NK-92 treated with Interleukin-12 subunit alpha and Interleukin-12 subunit beta, amount 100 ng/mL, for 24 hours (cell line): ENCODE measurements at places on chromosomes 1 and 21.

DNA sequence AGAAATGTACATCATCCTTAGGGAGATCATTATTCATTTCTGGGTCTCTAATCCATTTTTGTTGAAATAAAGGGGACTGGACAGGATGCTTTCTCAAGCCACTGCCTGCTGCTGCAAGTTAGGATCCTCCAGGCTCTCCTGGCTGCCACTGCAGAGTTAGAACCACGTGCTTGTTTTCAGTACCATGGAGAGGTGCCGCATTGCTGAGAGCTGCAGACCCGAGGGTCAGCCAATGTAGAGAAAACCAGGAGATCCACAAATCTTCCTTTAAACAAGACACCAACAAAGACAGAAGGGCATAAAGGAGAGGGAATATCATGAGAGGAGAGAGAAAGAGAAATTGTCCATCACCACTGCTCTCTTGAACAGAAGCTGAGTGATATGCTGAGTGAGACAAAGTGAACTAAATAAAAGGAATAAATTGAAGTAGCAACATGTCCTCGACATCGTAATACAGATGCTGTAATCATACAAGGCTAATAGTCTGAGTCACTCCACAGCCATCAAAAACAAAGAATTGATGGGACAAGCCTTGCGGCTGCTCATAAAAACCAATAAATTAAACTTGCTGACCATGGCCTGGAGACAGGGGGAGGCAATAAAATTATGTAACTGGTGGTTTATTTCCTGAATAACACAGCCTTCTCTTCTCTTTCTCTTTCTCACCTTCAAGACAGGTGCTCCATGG is 255.7 kb downstream of the OMA1 start:
- DNase-seq, result no peak

GRCh38 chr1:169148472-169149252 is 42.2 kb downstream of the ATP1B1 start:
- no peak for DNase-seq

DNA sequence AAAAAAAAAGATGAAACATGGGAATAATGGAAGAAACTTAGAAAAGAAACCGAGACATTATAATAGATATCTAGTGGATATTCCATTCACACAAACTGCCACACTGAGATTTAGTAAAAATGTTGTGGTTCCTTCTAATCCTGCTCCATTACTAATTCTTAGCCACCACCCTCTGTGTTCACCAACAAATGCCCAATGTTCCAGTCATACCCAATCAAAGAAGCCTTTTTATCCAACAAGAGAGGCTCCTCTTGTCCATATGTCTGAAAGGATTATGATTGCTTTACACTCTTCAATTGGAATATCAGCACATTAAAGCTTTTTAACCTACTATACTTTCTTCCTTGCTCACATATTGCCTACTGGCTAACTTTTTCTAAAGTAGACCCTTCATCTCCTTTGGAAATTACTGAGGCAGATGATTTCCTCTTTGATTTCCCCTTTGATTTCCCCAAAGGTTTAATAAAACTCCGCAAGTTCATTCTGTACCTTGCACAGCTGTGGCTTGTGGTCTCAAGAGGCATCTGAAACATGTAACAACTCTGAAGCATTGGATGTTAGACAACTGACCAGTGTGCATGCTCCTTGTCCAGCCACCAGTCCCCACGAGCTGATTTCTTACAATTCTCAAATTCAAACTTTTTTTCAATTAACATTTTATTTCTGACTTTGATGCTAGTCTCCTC is 305.6 kb upstream of the LYPLAL1 start:
- no peak for DNase-seq

DNA sequence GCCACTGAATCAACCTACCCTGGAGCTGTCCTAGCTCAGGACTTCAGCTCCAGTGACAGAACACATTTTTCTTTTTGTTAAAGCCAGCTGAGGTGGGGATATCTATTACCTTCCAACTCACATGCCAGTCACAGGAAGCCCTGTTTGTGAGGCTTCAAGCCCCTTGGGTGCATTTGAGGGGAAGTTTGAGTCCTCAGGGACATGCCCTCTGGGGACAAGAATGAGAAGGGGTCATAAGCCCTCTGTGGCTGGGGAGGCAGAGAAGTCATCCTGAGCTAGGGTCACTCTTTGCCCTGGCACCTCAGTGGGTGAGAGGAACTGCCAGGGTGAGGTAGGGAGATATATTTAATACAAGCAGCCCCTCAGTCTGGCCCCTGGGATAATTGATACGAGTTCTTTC is 33.5 kb upstream of the CLDN14 start:
- DNase-seq, result no peak

DNA sequence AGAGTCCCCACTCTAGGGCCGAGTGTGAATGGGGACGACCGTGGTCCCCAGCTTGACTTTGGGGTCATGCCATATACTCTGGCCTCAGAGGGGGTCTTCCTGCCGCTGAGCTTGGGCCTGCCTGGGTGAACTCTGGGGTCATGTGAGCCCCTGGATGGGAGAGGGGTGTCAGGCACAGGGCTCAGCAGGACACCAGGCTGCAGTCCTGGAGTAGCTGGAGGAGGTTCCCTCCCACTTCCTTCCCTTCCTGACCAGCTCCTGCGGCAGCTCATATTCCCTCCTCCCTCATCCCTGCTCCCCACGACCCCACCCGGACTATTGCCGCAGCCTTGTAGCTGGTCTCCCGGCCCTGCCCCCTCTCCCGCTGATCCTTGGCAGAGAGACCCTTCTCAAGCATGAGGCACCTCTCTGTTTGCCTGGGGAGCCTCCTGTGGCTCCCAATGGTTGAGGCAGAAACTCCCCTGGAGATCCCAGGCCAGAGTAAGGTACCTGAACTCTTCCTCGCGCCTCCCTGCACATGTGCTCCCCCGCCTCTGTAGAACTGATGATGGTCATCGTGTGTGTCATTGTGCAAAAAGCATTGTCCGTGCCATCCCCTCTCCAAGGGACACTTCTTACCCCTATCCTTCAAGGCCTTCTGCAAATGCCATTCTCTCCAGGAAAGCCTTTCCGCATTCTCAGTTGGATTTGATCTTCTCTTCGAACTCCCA is 1.8 kb downstream of the TNFRSF1B start:
- no peak for DNase-seq

GRCh38 chr1:149885339-149886120 is 13.8 kb upstream of the BOLA1 start:
- DNase-seq, result peak; percentile 81

- no peak for DNase-seq
These were observed 3.6 kb downstream of the SLC16A4 start for GRCh38 chr1:110387048-110387754.

DNA sequence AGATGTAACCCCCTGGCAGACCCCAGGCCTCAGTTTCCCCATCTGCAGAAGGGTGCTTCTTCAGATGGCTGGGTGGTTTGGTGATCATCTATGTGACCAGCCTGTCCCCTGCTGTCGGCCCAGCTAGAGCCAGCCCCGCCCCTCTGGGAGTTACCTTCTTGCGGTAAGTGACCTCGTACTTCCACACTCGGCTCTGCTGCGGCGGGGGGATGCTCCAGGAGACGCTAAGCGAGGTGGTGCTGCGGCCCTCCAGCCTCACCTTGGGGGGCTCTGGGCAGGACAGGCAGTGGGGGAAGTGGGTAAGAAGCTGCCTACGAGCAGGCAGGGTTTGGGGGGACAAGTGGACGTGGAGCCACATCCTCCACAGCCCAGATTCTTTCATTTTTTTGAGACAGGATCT is 20.4 kb downstream of the EPHA2 start:
- no peak for DNase-seq

DNA sequence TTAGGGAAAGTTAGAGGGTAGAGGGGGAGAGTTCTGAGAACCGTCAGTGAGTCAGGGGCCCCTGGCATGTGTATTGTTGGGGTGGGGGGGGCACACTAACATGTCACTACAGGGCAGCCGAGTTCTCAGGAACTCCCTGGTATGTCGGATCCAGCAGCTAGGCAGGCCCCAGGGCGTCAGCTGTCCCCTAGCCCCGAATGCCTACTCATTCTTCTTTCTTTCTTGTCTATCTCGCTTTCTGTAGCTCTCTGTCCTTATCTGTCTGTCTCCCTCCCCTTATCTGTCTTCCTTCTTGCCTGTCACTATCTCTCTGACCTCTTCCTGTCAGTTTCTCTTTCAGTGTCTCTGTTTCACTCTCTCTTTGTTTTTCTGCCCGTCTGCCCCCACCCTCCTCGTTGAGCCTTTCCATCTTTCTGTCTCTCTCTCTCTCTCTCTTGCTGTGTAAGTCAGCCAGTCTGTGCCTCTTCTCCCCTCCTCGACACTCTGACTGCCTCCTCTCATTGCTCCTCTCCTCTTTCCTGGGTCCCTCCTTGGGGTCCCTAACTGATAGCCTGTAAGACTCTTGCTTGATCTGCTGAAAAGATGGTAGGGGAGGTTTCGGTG is 2.4 kb downstream of the NTRK1 start:
- no peak for DNase-seq

DNA sequence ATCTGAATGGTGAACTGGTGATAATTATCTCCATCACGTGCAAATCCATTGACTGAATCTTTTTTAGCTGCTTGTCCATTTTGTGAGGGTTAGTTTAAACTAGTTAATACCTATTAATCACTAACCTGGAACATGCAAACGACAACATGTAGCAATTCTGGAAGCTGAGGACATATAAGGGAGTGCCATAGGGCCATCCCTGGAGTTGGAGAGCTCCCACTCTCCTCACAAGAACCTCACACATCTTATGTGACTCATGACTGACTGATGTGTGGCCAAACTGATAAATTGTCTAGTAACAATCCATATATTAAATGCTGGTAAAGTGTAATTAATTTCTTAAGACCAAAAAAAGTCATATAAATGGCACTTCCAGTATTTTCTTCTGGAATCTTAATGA is 62.9 kb upstream of the HOOK1 start:
- DNase-seq, result no peak

DNA sequence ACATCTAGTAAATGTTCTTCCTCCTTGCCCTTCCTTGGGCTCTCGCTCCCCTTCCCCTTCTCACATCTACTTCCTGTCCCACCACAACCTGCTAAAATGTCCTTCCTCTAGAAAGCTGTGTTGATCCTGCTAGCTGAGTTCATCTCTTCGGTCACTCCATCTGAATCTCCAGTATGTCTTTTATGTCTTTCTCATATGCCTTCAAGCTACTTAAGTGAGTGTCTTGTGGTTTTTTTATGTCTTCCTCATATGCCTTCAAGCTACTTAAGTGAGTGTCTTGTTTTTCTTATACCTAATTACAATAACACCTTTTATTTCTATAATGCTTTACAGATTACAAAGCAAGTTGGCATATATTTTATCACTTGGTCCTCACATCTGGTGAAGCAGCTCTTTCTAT is 33.9 kb downstream of the CSF1 start:
- DNase-seq, result no peak

- DNase-seq, result no peak
These were observed 270.0 kb downstream of the AKT3 start for GRCh38 chr1:243580072-243580471.

DNA sequence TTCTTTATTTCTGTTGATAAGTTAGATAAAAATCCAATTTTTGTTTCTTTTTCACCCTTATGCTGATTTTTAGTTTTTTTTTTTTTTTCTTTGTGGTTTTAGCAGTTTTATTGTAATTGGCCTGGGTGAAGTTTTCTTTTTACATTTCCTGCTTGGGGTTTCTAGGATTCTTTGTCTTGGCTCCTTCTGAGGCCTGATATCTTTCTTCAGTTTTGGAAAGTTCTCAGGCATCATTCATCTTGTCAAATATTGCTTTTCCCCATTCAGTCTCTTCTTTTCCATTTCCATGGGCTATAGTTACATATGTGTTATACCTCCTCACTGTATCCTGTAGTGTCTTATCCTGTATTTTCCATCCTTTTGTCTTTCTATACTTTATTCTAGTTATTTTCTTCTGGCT is 28.5 kb downstream of the ST6GALNAC3 start:
- DNase-seq, result no peak
